ENCODE measurements at places on chromosomes 3 and 15.

- DNase-seq = peak; percentile 83
Measured at GRCh38 chr3:141454906-141455602, 31.8 kb upstream of the RASA2 start.

- DNase-seq = no peak
Measured at GRCh38 chr15:51842852-51843737, 13.6 kb downstream of the TMOD3 start.

- DNase-seq = no peak
Measured at GRCh38 chr3:152811974-152812760, 22.8 kb upstream of the P2RY1 start.

DNA sequence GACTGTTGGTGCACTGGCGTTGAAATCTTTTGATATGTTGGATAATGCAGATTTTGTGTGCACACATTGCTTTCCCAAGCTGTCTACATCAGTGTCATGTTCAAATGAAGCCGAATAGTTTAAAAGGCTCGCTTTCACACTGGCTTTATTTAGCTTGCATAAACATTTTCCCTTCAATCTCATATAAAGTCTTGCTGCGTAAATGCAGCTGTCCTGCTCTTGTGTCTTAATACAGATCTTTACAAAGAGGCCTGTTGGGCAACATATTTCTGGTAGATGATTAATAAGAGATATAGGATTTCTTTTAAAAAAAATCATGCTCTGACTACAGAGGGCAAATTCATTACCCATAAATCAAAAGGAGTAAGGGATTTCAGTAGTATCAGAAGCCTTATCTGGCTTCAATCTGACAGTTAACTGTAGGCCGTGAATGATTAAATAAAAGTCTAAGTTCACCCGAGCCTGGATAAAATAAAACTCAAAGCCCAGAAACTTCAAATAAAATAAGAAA is 937.2 kb downstream of the FHIT start:
- DNase-seq = no peak

- peak; percentile 54 for DNase-seq
Measured at GRCh38 chr3:50637011-50637410, 20.1 kb downstream of the MAPKAPK3 start.

DNA sequence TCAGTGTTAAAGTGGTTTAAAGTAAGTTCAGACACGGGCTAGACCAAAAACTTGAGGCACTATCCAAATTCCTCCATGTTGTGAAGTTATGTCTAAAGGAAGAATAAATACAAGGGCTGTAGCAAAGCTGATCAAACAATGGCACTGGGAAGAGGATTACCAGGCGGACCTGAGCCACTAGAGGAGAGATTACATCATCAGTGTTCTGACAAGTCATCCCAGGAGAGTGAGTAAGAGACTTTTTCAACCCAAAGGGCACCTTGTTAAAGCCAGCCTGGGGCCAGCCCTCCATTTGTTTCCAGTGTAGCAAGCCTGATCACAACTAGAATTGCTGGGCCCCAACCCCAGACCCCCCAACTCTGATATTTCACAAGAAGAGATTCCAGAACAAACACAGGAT is 166.9 kb downstream of the DCLK3 start:
- peak; percentile 5 for DNase-seq

DNA sequence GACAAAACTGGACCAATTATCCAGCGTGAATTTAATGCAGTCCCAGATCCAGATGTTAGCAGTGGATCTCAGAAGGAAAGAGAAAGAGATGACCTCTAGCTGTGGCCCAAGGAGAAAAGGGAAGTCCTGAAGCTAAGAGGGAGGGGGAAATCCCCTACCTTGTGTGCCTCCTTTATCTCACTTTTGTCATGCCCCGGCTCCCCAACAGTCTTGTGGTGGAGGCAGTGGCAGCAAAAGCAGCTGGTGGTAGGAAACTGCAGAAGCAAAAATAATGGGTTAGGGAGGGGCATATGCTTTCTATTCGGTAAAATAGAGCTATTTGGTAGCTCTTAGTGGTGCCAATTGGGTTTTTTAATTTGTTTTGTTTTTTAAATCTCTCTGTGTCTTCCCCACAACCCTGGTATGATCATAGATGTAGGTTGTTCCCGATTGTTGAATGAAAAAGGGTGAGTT is 56.5 kb downstream of the MCTP2 start:
- DNase-seq = no peak

DNA sequence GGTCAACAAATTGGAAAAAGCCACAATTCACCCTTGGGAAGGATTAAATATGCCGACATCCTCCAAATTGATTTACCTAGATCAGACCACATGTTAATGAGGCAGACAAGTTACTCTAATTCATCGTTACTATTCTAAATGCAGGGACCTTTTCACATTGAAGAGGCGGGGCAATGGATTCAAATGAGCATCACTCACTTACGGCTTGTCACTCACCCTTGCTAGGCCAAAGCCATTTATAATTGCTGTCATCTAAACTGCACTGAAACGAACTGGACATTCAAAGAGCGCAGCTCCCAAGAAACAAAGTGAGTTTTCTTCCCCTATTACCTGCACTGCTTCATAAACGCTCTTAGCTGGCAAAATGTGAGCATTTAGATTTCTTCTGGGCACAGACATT is 313.9 kb downstream of the WDR72 start:
- no peak for DNase-seq

GRCh38 chr15:66800584-66801235 is 98.7 kb downstream of the SMAD6 start:
- DNase-seq = no peak

DNA sequence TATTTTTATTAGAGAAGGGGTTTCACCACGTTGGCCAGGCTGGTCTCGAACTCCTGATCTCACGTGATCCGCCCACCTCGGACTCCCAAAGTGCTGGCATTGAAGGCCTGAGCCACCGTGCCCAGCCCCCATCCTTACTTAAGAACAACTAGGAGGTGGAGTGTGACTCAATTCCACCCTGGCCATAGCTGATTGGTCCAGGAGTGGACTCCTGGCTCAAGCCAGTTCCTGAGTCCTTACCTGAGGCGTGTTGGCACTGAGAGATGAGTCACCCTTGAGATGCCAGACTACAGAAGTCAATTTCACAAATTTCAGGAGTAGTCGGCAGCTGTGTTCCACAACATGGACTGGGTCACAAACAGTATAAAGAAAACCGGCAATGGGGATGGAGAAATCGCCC is 124.2 kb downstream of the SHQ1 start:
- DNase-seq = no peak

DNA sequence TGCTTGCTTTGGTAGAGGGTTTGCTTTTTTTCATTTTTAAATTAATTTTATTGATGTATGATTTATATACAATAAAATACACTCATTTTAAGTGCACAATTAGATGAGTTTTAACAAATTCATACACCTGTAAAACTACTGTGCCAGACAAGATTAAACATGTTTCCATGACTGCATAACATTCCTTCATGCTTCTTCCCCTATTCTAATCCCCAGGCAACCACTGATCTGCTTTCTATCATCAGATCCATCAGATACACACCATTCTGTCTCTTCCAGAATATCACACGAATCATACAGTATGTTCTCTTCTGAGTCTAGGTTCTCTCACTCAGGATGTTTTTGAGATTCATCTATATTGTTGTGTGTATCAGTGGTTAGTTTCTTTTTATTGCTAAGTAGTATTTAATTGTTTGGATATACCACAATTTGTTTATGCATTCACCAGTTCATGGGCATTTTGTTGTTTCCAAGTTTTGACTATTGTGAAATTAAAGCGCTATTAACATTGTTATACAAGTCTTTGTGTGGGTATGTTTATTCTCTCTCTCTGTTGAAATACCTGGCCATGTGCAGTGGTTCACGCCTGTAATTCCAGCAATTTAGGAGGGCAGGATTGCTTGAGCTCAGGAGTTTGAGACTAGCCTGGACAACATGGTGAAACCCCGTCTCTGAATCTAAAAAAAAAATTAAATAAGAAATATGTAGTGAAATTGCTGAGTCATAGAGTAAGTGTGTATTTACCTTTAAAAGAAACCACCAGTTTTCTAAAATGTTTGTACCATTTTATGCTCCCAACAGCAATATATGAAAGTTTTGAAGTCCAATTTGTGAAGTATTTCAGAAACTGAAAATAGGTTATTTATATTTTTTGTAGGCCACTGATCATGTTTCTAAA is 7.0 kb upstream of the TFG start:
- no peak for DNase-seq

GRCh38 chr3:87090631-87091030 is 99.7 kb upstream of the VGLL3 start:
- no peak for DNase-seq

DNA sequence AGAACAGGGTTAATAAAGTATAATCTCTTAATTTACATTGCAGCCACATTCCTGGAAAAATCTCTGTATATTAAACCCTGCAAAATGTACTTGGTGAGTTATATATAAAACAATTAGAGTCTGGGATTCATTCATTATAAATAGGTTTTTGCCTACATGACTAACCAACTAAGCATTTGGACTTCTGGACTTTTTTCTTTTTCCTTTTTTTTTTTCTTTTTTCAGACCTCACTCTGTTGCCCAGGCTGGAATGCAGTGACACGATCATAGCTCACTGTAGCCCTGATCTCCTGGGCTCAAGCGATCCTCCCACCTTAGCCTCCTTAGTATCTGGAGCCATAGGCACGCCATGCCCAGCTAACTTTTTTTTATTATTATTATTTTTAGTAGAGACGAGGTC is 4.5 kb downstream of the DNAJC13 start:
- DNase-seq = no peak

DNA sequence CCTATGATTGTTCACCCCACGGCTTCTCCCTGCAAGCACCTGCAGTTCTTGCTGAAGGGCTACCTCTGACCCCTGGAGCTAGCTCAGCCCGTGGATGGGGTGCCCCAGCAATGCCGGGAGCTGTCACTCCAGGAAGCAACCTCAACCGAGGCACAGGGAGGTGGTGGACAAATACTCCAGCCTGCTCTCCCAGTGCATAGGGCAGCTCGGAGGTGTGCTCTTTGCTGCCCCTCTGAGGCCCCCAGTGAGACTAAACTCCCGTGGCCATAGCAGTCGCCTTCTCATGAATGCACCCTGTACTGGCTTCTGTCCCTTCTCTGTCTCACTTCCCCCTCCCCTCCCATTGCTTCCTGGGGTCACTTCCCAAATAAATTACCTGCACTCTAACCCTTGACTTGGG is 48.5 kb downstream of the LINGO1 start:
- DNase-seq = peak; percentile 77

DNA sequence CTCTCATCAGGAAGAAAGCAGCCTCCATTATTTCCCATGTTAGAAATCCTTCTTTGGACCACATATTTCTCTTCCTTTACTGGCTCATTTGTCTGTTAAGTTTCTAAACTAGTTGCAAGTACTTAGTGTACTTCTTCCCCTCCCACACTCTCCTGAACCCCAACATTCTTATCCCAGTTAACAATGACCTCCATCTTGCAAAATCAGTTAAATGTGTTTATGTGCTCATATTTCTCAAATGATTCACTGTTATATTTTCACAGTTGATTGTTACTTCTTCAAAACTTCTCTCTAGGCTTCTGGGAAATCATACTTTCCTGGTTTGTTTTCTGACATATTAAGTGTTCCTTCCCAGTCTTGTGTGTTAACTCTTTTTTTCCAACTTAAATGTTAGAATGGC is 856.9 kb downstream of the EPHA3 start:
- no peak for DNase-seq

DNA sequence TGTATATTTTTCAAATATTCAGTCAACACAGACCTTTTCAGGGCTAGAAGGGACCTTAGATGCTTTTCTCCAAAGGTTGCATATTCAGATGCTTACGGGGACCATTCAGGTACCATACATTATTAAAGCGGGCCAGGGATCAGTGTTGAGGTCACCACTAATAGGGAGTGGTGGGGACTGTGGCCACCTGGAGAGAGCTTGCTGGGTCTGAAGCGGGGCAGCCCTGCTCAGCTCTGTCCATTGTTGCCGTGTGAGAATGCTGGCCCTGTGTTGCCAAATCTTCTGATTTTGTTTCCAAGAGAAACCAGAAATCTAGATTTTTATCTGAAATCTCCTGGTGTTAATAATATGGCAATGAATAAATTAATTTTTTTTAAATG is 23.7 kb downstream of the ABHD2 start:
- no peak for DNase-seq

- no peak for DNase-seq
Measured at GRCh38 chr3:31213869-31214486, 318.7 kb upstream of the STT3B start.

DNA sequence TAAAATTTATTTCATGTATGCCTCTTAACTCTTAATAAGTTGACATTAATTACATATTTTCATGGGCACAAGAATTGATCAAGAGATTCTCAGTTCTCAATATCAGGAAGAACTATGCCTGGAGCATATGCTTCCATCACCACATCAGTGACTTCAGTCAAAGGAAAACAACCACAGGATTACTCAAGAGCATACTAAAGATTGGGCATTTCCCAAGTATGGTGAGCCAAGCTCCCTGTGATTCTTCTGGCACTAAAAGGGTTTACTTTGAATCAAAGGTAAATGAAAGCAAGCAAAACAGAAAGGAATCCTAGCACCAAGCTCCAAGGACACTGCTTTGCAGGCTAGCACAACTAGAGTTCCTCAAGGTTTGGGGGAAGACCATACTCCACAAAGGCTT is 44.6 kb downstream of the FMN1 start:
- DNase-seq = peak; percentile 79

DNA sequence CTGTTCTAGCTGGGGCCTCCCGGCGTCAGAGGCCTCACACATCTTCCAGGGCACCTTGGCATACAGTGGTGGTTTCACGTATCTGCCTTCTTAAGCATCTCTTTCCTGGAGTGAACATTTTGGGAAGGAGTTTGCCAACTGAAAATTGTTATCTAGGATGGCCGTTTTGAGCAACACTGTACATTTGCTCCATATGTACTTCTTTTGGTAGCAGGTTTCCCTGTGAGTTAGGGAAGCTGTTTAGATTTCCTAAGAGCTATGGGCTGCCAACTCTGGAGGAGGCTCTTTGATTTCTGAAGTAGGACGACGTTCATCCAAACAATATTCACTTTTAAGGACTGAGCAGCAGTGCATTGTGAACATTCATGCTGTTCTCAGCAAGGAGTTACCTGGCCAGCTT is 665.9 kb downstream of the SQOR start:
- DNase-seq = no peak

DNA sequence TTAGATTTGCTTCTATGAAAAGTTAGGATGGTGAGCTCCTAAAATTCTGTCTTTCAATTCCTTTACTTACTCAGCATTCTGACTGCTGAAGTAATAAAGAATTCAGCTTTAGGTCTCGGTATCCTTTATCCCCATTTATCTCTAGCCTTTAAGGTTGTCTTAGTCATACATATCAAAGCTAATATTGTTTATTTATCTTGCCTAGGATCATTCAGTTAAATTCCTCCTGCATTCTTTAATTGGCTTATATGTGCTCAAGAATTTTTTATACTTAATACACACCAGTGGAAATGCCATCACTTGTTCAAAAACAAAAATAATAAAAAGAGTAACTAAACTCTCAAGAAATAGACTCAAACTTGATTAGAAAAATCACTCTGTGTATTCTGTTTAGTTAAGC is 507.0 kb downstream of the ZPLD1 start:
- no peak for DNase-seq

GRCh38 chr15:98581715-98582114 is 66.6 kb upstream of the IGF1R start:
- no peak for DNase-seq

Data from osteoblast (primary cell).